Stimulated activated CD8-positive, alpha-beta memory T cell treated with anti-CD3 and anti-CD28 coated beads, Interleukin-2, amount 100 ng/mL, for 1 hour (primary cell): ENCODE measurements at places on chromosomes 5 and 9.

GRCh38 chr9:117744369-117744768, 40.2 kb downstream of the TLR4 start:
- DNase-seq = no peak

GRCh38 chr5:106380736-106381135, 1290.0 kb downstream of the EFNA5 start:
- no peak for DNase-seq

GRCh38 chr5:57325678-57326397, 152.0 kb downstream of the GPBP1 start:
- no peak for DNase-seq

DNA sequence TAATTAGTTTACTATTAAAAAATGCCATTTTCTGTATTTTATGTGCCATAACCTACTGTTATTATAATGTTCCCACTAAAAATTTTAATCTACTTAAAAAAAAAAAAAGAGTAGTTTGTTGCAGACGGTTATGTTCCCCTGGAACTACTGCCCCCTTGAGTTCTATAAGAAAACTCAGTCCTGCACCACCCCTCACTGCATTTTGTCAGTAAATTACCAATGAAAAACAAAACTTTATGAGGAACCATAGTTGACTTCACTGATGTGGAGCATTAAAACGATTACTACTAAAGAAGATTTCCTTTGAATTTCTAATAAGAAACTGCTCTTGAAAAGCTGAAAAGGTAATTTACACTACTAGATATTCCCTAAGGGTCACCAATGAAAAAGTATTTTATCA, 288.7 kb downstream of the FBXL17 start:
- DNase-seq = no peak

GRCh38 chr5:138605254-138605972, 30.2 kb upstream of the HSPA9 start:
- no peak for DNase-seq

DNA sequence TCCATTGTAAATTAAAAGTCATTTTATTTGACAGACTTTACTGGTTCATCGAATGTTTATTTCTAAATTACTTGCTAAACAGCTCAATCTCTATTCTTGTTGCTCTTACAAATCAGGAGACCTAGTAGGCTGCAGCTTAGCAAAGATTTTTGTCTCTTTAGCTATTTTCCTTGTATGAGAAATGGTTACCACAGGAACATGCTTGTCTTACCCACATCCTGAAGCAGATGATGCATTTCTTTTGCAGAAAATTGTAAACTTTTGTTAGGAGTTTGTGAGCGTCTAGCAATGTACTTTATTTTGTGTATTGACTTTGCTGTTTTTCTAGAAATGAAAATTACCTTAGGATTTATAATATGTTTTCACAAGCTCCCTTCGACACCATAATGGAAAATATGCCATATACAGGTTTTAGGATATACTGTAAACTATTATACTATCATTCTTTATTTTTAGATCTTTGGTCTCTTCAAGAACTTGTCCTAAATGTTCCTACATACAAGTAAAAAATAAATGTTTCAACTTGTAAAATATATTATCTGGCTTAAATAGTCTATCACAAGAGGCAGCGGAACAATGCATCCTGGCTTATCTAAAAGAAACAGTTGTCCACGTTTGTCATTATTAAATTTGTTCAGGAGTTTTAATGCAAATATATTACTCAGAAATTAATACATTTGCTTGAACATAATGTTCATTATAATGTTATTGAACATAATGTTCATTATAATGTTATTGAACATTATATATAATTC, 54.1 kb downstream of the SPEF2 start:
- no peak for DNase-seq

DNA sequence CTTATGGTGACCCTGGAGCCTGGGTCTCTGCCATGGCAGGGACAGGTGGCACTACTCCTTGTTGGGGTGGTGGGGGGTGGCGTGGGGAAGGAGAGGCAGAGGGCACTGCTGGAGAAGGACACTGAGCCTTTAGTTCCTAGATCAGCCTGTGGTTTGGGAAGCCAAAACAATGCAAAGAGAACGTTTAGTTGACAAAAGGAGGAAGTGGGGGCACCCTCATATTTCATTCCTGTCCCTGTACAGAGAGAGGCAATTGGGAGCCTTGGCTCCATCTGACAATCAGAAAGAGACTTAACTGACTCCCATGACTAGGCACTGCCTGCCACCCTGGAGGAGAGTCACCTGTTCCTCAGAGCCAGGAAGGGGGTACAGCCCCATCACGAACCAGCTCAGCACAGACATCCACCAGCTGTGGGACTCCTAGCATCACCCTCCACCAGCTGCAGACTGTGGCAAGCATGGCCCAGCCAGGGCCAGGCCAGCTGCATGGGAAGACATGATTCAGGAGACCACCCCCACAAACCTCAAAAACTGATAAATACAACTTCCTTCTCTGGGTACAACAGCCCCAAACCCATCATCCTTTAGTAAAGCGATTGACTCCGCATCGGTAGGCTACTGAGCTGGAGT, 257.5 kb downstream of the HSPA4 start:
- DNase-seq = no peak

GRCh38 chr5:112649882-112650281, 87.8 kb upstream of the APC start:
- no peak for DNase-seq

GRCh38 chr9:93288891-93289883, 105.2 kb downstream of the WNK2 start:
- DNase-seq = no peak

DNA sequence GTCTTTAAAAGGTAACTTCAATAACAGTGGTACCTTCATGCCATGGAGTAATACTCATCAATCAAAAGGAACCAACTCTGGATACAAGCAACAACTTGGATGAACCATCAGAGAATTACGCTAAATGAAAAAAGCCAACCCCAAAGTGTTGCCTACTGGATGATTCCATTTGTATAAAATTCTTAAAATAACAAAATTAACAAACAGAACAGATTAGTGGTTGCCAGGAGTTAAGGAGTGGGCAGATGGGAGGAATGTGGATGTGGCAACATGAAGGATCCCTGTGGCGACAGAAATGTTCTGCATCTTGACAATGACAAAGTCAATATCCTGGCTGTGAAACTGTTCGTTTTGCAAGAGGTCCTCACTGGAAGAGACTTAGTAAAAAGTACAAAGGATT, 50.5 kb downstream of the SPTLC1 start:
- DNase-seq = no peak

- DNase-seq = no peak
Observed at GRCh38 chr5:178273665-178274541, 41.3 kb upstream of the PHYKPL start.

- no peak for DNase-seq
Observed at GRCh38 chr5:115738830-115739229, 77.6 kb downstream of the CDO1 start.

- peak; percentile 23 for DNase-seq
Observed at GRCh38 chr5:179763215-179763945, 30.4 kb upstream of the LTC4S start.

DNA sequence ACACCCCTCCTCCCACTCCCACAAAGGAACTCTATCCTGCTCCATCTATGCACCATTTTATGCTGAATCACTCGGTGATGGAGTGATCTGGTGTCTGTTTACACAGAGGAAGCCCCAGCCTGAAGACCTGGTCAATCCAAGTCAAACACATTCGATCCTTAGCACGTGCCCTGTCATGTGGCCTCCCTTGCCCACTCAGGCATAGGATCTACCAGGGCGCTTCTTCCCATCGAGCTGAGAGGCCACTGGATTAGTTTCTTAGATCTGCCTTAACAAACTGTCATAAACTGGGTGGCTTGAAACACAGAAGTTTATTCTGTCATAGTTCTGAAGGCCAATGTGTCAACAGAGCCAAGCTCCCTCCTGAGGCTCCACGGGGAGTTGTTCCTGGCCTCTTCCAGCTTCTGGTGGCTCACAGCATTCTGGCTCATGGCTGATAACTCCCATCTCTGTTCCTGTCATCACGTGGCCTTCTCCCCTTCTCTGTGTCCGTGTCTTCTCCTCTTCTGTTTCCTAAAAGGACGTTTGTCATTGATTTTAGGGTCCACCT, 34.2 kb downstream of the FOXI1 start:
- no peak for DNase-seq

- no peak for DNase-seq
Observed at GRCh38 chr9:4096121-4096520, 203.7 kb downstream of the GLIS3 start.

DNA sequence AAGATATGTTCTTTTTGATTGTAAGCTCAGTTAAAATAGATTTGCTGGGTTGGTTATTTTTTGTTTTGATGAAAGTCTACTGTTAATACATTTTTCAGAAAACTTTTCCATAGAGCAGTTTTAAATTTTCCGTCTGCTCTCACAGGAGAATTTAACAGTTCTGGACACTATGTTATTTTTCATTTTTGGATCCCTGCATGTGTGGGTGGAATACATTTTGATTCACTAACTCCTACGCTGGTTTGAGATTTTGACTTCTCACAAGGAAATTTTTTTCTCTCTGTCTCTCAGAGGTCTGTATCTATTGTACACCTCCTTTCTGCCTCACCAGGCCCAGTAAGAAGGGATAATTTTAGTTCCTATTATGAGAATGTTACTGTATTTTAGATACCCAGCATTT, 502.4 kb downstream of the CDH10 start:
- DNase-seq = no peak

DNA sequence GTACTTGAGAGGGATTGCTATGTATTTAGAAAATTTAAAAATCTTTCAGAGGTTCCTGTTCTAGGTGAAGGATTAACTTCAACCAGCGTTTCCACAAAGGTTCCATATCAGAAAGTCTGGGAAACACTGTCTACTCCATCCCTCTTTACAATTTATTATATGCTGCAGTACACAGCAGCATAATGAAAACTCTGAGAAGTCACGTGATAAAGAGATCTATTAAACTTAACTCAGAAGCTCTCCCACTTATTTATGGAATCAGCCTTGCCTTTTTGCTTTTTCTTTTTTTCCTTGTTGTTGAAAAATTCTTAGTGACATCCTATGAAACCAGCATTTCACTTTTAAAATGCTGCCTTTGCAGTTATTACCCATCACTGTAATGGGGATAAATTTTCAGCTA, 186.2 kb downstream of the ACER2 start:
- DNase-seq = no peak

DNA sequence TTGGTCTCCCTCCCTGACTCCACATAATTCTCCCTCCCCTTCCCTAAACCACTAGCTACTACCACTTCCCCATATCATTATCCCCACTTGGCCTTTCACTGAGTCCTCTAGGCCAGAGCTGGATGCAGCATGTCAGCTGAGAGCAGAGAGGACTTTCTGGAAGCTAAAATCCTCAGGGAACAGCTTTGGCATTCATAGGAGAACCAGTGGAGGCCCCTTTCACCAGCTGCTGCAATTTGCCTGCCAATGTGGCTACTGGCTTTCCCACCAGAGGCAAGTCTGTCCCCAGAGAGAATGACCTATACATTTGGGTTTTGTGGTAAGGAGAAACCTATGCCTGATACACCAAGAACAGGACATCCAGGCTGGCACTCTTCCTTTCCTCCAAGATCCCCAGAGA, 14.4 kb downstream of the FAM219A start:
- DNase-seq = no peak

DNA sequence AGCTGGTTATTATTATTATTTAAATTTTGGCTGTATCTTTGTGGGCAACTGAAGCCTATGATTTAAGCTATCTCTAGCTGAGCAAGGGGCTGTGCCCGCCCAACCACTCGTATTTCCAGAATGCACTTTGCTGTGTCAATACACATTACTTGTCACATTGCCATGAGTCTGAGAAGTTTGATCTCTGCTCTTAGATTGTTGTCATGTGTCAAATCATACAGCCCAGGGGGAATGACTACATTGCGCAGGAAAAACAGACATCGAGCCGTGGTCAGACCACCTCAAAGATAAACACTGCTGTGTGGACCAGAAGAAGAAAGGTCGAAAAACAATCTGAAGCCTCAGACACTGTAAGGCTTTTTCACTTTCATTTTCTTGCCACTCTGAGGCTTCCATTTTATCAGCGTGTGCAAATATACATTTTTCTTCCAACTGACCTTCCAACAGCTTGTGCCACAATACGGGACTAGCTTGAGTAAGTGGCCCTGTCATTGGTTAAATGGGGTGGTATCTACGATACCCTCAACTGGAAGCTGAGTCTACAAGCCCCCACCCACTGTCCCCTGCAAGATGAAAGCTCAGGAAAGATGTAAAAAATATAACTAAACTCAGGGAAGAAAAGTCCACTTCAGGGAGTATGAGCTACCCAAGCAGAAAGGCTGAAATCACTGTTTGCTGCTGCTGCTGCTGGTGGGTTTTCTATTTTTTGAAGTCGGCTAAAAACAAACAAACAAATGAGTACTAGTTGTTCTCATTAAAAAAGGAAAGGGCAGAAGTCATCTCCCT, 603.0 kb downstream of the BNC2 start:
- no peak for DNase-seq

GRCh38 chr5:168712280-168712924, 133.2 kb upstream of the PANK3 start:
- no peak for DNase-seq

- no peak for DNase-seq
Observed at GRCh38 chr9:84068872-84069271, 88.3 kb downstream of the RMI1 start.

DNA sequence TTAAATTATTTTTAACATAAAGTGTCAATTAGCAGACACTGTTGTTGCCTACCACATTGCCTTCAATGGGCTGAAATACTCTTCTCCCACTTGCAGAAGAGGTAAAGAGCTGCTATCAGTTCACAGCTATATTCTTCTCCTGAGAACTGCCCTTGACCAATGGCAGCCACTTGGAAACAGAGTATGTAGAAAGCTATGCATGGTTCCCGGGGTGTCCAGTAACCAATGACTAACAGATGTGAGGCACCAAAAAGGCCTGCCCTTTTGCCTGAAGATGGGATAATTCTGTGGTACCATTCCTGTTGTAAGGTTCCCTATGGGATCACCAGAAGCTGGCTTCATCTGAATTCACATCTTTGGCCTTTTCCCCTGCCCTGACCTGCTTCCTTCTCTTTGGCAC, 181.4 kb upstream of the MAP3K1 start:
- DNase-seq = no peak

DNA sequence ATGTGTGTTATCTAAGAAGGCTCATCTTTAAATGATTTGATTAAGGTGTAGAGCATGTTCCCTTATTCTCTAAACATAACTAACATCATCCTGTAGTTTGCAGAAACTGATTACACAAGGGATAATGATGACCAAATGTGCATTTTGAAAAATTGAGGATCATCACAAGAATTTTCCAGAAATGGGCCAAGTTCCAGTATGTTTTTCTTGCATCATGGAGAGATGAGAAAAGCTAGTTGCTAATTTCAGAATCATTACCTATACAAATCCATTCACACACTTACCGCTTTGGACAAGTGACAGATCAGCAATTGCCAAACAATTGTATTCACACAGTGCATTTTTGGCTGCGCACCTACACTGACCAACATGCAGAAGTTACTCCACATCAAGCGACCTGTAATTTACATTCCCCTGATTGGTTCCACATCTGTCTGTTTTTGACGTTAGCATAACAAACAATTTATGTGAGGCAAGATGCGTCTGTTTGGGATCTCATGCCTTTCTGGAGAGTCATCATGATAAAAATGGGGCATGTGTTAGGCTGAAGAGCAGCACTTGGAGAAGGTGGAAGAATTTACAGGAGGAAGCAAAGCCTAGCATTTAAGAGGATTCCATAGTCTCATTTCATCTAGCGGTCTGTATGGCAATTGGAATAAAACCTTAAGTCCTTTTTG, 2.8 kb upstream of the BNC2 start:
- DNase-seq = no peak
